Fibroblast of lung (primary cell): ENCODE measurements at places on chromosomes 5 and 9. TPM values are rescaled to one million over a fixed set of nuclear protein-coding genes. Genes with fewer than 3 reads are reported as not detected.

DAB2IP gene
- 5.6 and 16.5 TPM in 2 replicates for total RNA-seq

KIAA0825 gene
- total RNA-seq, result 3.1 and 3.6 TPM in 2 replicates

DNA sequence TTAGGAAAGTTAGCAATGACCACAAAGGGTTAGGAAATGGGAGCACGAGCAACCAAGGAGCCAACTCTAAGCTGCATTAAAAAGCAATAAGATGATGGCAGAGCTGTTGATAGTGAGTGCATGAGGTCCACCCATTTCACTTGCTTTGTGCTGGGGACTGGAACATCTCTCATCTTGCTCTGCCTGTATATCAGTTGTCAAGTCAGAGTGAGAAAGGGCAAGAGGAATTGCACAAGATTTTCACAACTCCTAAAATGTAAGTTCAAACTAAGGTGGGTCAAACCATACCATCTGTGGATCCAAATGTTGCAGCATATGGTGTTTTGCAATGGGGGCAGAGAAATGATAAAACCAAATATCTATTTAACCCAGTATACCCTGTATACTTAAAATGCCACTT lies 2.8 kb upstream of the ESM1 start:
- no peaks in the 10 kb centered on the region for H3K36me3 ChIP-seq
- no peaks in the 10 kb centered on the region for H3K27me3 ChIP-seq
- DNase-seq, result no peak
- H3K4me3 ChIP-seq, result no peak overlapping the region
- peaks cover 13% of the 10 kb centered on the region for H3K4me1 ChIP-seq

DNA sequence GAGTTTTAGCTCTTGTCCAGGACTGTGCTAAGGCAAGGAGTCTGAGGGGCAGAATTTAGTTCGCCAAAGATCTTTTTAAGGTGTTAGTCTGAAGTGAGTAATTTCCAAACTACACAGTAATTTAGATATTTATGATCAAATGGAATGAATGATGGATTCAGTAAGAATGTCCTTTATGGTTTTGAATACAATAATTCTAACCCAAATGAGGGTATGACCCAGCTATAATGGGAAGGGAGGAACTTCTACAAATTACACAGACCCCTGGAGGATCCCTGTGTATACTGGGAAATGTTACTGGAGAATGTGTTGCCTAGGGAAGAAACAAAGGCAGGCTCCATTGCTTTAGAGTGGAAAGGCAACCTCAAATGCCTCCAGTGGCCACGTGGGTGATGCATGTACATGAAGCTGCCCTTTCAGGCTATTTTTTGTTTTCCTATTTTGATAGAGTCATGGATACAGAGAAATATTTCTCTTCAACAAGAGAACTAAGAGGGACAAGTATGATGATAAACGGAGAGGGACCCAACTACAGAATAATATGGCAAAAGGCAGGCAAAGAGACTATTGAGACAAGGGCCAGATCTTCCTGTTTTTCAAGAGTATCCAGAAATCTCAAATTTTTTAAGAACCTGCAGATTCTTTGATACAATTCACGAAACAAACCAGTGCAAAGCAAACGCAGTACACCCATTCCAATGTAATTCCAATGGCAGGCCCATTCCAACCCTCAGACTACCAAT lies 25.4 kb downstream of the SLC1A3 start:
- no peaks in the 10 kb centered on the region for H3K4me1 ChIP-seq
- H3K36me3 ChIP-seq, result no peaks in the 10 kb centered on the region
- DNase-seq, result no peak
- no peak overlapping the region for H3K27ac ChIP-seq
- no peaks in the 10 kb centered on the region for H3K27me3 ChIP-seq

- H3K27ac ChIP-seq, result no peak overlapping the region
- no peak overlapping the region for H3K4me3 ChIP-seq
- no peak for DNase-seq
- no peaks in the 10 kb centered on the region for H3K27me3 ChIP-seq
- H3K36me3 ChIP-seq, result no peaks in the 10 kb centered on the region
Observed at GRCh38 chr9:30723656-30724055, 1660.8 kb upstream of the ACO1 start.

IFNA13 gene
- total RNA-seq, result not detected in 2 replicates

DNA sequence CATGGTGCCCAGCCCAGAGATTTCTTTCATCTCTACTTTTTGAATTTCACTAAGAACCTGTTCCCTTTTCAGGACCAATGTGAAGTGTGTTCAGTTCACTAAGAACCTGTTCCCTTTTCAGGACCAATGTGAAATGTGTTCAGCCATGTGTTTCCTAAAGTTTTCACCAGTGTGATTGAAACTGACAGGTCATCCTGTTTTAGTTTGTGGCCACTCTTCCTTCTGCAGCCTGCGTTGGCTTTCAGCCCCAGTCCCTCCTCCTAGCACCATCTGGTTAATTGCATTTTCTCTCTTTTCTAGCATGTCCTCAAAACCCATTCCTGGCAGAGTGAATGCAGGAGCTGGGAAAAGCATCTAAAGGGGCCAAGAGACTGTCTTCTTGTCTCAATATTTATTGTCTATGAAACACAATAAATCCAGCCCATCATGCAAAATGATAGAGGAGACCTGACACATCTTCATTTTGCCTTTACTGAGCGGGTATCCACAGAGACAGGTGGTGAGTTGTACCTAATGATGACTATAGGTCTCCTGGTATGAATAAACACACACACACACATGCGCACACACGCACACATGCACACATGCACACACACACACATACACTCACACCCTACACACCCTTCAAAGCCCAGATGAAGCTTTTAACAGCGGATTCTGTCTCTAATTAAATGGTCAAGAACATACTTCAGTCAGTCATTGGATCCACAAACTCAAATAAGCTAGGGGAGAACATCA lies 6.1 kb upstream of the PANK3 start:
- no peak overlapping the region for H3K4me3 ChIP-seq
- no peak overlapping the region for H3K27ac ChIP-seq
- no peaks in the 10 kb centered on the region for H3K36me3 ChIP-seq
- no peaks in the 10 kb centered on the region for H3K27me3 ChIP-seq

DNA sequence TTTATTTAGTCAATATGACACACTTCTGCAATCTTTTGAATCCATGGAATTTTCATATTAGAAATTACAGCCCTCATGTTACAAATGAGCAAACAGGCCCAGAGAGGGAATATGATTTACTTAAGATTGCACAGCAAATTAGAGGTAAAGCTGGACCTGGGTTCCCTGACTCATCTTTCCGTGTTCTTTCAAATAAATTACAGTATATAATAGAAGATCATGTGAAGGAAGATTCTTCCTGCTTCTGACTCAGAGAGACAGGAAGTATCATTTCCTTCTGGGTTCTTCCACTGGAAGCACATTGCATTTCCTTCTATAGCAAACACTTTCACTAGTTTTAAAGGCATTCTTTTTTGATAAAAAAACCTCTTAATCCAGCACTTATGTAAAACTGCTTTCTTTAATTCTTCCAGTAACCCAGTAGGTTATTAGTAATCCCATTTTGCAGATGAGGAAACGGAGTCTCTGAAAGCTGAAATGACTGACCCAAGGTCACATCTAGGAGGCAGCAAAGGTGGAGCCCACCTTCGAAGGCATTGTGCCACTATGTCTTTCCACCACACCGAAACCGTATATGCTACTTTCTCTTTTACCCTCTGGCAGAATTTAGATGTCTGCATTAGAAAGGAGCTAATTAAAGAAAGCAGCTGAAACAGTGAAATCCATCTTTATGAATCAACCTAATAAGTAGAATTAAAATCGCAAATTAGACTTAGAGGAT lies 566.7 kb upstream of the KLF4 start:
- no peak overlapping the region for H3K4me3 ChIP-seq
- no peaks in the 10 kb centered on the region for H3K36me3 ChIP-seq
- DNase-seq, result peak; percentile 67
- peak overlapping the region; percentile 56 for H3K27ac ChIP-seq

DNA sequence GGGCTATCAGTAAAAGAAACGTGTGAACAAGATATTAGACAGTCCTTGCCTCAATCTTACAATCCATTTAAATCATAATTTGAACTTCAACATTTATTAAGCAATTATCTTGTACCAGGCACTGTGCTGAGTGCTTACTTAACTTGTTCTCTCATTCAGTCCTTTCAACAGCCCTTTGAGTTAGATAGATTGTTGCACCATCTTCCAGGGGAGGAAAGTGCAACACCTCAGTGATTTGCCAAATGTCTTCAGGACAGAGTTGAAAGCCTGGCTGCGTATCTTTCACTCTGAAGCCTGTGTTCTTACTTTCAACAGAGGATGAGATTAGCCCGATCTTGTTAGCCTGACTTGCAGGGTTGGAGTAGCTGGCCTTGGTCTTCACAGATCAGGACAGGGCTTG lies 34.2 kb upstream of the SUB1 start:
- no peak for DNase-seq
- no peaks in the 10 kb centered on the region for H3K36me3 ChIP-seq
- H3K27ac ChIP-seq, result no peak overlapping the region

DNA sequence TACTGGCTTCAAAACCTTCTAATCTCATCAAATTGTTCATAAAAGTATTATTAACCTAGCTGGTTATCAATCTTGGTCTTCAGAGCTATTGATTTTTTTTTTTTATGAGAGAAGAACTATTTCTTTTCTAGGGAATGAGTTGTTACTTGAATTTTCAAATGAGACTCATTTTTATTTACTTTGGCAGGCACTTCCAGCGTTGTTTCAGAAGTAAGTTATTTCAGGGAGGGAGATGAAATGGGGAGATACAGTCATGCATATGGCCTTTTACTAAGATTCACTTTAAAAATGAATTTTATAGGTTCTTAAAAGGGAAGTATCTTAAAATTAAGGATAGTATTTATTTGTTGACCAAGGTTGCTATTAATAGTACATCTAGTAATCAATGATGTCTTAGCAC lies 129.6 kb downstream of the IZUMO3 start:
- H3K27ac ChIP-seq, result no peak overlapping the region
- H3K36me3 ChIP-seq, result no peaks in the 10 kb centered on the region
- no peaks in the 10 kb centered on the region for H3K27me3 ChIP-seq
- no peak overlapping the region for H3K4me3 ChIP-seq

GRCh38 chr9:91897201-91897600 lies 52.8 kb downstream of the ROR2 start:
- no peak for DNase-seq
- no peak overlapping the region for H3K27ac ChIP-seq
- no peaks in the 10 kb centered on the region for H3K4me1 ChIP-seq
- H3K36me3 ChIP-seq, result no peaks in the 10 kb centered on the region
- no peaks in the 10 kb centered on the region for H3K27me3 ChIP-seq

DNA sequence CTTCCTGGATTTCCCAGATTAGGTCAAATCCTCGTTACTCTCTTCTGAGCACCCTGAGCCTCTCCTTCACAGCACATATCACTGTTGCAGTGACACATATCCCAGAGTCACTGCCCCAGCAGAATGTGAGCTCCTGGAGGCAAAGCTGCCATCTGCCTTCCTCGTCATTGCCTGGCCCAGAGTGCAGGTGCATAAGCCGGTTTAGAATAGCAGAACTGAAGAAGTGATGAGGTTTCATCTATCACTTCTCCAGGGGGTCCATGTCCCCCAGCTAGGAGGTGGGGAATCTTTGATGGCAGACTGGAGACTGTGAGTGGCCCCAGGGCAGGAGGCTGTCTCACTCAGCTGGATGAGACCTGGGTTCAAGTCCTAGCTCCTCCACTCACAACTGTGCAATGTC lies 25.8 kb downstream of the NIPAL4 start:
- peaks cover 8% of the 10 kb centered on the region for H3K36me3 ChIP-seq
- no peak overlapping the region for H3K27ac ChIP-seq
- no peaks in the 10 kb centered on the region for H3K27me3 ChIP-seq
- no peak for DNase-seq
- H3K4me3 ChIP-seq, result no peak overlapping the region

DNA sequence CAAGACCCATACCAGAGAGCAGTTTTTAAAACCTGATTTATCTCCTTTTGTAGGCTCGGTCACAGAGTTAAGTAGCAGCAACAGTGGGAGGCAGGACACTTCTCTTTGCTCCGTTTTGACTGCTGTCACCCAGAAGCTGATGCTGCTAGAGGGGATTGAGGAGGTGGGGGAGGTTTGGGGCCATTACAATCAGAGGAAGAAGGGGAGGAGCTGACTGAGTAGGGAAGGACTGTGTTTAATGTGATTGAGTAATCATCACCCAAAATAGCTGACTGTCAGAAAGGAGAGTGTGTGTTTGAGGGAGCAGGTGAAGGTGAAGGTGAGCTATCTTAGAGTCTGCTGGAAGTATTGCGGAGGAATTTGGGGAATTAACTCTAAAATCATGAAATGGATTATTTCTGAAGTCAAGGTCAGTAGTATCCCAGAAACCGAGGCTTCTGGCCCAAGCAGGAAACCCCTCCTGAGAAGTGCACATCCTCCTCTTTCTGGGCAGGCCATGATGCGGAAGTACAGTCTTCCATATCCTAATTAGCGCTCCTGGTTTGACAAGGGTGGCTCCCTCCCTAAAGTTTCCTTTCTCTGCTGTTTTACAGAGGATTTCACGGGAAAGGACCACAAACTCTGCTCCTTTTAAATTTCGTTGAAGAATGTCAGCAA lies 214.9 kb downstream of the PLK2 start:
- H3K36me3 ChIP-seq, result no peaks in the 10 kb centered on the region
- H3K4me1 ChIP-seq, result peaks cover 8% of the 10 kb centered on the region
- no peaks in the 10 kb centered on the region for H3K27me3 ChIP-seq
- DNase-seq, result no peak
- H3K4me3 ChIP-seq, result no peak overlapping the region

GFPT2 gene
- total RNA-seq, result 19.3 and 26.7 TPM in 2 replicates

CHSY3 gene
- 0.99 and 1.3 TPM in 2 replicates for total RNA-seq

WHRN gene
- 0.51 and 1.8 TPM in 2 replicates for total RNA-seq

DNA sequence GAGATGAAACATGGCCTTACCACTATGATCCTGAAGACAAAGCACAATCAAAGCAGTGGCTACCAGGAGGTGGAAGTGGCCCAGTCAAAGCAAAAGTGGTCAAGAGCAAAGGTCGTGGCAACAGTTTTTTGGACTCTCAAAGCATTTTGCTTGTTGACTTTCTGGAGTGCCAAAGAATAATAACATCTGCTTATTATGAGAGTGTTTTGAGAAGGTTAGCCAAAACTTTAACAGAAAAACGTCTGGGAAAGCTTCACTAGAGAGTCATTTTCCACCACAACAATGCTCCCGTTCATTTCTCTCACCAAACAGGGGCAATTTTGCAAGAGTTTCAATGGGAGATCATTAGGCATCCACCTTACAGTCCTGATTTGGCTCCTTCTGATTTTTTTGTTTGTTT lies 33.6 kb upstream of the MAMDC2 start:
- no peak overlapping the region for H3K4me3 ChIP-seq
- peaks cover 14% of the 10 kb centered on the region for H3K4me1 ChIP-seq

PRSS3 gene
- total RNA-seq, result 0.26 and 0.33 TPM in 2 replicates
